ENCODE measurements at places on chromosomes 7 and 10.

DNA sequence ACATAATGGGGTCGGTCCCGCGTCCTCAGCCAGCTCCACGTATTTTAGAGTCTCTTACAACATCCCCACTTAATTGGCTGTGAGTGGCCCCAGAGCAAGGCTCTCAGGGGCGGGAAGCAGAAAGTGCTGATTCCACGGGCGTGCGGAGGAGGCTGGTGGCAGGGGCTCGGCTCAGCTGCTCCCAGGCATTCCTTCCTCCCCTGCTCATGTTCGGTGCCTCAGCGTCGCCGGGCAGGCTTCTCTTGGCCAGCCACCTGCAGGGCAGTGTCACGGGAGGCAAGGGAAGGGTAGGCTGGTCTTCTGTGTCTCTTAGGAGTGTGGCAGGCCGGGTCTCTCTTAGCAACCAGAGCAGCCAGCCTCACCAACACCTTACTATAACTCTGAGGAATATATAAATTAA, 33.8 kb downstream of the IL15RA start:
- no peak for DNase-seq

DNA sequence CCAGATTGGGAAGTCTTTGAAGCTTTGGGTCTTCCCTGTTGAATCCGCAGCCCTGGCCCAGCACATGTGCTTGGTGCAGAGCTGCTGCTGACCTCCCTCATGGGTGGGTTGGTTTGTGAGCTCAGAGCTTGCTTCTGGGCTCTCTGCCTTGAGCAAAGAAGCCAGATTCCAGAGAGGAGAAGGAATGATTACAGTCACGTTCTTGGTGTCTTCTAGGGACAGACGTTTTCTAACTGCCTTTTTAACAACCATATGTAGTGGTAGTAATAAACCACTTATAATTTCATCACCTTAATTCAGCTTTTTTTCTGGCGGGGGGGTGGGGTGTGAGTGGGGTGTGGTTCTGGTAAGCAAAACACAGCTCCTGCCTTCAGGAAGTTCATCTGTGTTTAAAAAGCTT, 39.5 kb downstream of the LRMDA start:
- DNase-seq = no peak

GRCh38 chr10:124197371-124198124, 104.2 kb upstream of the CHST15 start:
- no peak for DNase-seq

DNA sequence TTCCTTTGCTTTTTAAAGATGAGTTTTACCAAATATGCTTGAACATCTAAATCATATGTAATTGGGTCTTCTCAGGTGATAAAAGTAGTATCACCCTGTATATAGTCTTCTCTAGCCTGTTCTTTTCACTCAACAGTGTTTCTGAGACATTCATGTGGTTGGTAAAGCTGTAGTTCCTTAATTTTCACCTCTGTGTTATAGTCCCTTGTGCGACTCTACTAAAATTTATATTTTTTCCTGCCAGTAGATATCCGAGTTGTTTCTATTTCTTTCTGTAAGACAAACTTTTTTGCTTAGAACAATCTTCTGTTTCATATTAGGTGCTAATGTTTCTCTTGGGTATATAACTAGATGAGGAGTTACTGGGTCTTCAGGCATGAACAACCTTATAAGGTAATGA, 35.6 kb downstream of the SYPL1 start:
- DNase-seq = no peak

GRCh38 chr7:36438211-36438610, 48.5 kb downstream of the ANLN start:
- no peak for DNase-seq

DNA sequence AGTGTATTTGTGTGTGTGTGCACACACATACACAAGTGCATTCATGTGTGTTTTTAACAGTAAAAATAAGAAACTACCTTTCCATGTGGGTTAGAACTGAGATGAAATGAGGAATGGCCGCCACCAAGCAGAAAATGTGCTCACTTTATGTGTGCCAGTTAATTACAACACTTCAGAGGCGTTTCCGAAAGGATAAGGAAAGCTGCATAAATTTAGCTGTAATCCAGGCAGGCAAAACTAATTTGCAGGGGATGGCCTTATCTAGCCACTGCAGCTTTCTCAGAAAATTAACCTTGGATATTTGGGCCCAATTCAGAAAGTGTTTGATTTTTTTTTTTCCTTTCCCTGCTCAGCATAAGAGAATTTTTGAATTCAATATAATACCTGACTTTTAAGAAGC, 328.8 kb upstream of the PHF14 start:
- no peak for DNase-seq

All from SHP77 (cell line).